ENCODE measurements at places on chromosomes 1 and 21.

DNA sequence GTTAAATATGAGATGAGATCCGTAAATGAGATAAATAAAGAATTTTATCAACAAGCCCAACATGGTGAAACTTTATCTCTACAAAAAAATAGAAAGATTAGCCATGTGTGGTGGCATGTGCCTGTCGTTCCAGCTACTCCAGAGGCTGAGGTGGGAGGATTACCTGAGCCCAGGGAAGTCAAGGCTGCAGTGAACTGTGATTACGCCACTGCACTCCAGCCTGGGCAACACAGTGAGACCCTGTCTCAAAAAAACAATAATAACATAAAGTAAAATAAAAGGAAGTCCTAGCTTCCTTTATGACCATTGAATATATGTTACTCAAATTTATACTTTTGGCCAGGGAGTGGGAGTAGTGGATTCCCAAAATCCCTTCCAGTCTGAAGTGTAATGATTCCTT, 48.7 kb upstream of the TEKT2 start:
- no peak for DNase-seq

GRCh38 chr21:44872649-44873355, 688 bp downstream of the PTTG1IP start:
- peak; percentile 24 for DNase-seq

- DNase-seq: no peak
Observed at GRCh38 chr1:43358121-43358745, 548 bp upstream of the CDC20 start.

DNA sequence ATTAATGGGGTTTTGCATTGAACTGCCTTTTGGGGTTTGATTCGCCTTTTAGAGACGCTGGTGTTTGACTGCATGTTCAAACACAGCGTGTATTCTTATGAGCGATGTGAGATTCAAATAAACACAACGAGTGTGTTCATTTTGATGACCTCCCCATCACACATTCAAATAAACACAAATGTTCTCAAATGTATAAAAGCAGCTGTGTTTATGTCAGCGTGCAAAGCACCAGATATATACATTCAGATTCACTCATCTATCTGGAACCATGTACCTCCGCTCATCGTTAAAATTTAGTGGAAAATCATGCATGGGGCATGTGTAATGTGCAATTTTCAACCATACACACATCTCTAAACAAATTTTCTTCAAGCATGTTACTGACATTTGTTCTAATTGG, 21.4 kb upstream of the LMO4 start:
- no peak for DNase-seq

GRCh38 chr1:82485591-82486369, 685.0 kb downstream of the ADGRL2 start:
- peak; percentile 84 for DNase-seq

DNA sequence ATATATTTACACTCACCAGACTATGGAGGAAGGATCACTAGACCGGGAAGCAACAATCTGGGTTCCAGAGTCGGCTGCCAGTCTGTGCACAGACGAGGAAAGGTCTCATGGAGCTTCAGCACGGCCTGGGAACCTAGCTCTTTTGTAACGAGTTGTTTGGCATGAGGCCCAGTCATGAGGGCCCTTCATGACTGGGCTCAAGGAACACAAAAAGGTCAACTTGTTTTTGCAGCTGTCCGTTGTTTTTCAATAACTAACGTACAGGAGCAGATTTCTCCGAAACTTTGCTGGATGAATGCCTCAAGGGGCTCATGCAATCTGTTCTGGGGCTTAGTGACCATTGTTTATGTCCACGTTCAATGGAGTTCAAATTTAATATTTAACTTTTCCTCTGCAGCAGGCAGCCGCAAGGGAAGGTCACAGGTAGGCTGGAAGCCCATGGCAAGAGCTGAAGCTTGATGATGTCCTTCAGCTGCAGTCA, 5.9 kb upstream of the STUM start:
- DNase-seq: peak; percentile 46

GRCh38 chr1:51664421-51665240, 47.7 kb downstream of the OSBPL9 start:
- DNase-seq: no peak

DNA sequence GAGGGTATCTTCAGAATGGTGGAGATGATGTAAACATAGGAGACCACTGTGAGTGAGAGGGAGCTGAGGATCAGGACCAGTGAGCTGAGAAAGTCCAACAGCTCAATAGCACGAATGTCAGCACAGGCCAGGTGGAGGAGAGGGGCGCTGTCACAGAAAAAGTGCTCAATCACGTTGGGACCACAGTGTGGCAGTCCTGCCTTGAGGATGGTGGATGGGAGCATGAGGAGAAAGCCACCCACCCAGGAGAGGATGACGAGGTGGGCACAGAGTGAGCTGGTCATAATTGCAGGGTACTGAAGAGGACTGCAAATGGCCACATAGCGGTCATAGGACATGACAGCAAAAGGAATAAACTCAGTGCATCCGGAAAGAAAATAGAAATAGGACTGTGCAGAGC, 8.1 kb downstream of the OR11L1 start:
- no peak for DNase-seq

GRCh38 chr1:171351961-171352360, 38.0 kb downstream of the FMO4 start:
- no peak for DNase-seq

DNA sequence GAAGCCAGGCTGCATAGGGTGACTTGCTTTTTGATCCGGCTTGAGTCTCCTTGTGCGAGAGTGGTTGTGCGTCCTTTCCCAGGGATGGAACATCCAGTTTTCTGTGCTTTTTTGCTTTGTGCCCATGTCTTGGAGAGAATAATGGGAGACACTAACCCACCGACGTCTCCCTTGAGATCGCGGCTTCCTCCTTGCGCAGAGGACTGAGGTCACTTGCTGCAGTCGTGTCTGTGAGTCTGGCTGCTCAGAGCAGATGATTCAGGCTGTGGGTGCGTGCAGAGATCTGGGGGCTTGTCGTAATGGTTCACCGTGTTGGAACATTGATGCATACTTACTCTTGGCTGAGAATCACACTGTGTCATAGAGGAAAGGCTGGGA, 164.5 kb upstream of the CACNA1E start:
- no peak for DNase-seq

- peak; percentile 55 for DNase-seq
Observed at GRCh38 chr1:36703526-36704208, 221.0 kb upstream of the CSF3R start.

DNA sequence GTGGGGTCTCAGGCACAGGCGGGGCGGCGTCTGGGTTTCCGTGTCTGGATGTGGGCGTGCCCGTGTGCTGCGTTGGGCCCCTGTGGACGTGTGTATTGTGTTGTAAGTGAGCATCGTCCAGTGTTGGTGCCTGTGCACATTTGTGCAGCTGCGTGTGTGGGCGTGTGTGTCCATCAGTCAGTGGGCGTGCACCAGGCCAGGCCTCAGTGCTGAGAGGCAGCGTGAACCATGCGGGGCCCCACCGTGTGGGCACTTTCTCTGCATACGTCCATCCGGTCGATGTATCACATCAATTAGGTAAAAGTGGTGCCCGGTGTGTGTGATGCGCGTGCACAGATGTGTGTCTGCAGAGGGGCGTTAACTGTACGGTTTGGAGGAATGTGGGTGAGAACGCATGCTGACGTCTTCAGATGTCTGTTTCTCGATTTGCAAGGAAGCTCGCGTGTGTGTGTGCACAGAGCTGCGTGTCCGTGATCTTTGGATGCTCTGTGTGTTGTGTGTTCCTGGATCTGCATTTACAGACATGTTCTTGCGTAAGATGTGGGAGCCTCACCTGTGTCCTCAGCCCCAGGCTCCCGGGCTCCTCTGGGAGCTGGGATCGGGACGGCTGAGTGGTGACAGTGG, 24.6 kb downstream of the AGRN start:
- no peak for DNase-seq

DNA sequence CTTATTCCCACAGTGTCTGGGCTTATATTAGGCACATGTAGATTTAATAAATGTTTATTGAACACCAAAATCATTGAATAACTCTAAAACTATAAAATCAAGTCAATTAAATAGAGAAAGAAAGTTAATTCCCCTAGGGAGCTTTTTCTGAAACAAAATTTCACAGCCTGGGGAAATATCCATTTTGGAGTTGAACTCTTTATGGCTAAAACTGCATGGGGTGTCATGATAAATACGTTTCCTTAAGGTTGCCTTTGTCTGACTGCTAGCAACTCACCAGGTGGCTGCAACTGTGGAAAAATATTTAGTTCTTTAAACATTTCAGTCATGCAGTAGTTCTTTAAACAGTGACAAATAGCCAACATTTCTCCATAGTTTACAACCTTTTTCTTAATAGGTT, 496.1 kb downstream of the LRRIQ3 start:
- DNase-seq: no peak

DNA sequence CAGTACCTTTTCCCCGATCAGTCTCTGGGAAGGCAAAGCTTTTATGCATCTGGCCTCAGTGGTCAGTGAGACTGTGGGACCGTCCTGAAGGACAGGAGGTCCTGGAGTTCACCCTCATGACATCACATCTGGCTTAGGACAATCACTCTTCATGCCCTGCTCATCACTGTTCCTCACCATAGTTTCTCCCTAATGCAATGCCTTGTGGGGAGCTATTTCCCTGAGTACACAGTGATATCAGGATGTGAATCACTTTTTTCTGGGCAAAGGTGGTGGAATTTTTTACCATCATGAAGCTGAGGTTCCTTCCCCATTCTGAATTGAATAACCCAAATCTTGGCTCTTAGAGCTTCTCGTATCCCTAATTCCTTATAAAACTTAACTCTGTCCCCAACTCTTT, 34.8 kb upstream of the CFAP126 start:
- no peak for DNase-seq

DNA sequence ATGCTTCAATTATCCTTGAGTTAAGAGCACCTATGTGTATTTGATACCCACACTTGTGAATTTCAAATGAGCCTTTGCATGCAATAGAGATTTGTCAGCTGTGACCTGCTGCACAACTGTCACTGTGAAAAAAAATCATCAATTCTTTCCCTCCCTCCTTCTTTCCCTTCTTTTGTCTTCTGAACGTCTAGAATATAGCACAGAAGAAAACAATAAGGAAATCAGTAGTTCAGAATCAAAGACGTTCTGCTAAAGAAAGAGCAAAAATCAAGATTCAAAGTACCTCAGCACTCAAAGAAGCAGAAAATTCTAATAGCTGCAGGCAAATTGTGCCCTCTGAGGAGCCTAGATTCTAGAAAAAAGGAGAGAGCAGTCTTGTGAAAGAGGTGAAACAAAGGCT, 1.7 kb upstream of the FMN2 start:
- DNase-seq: no peak

- DNase-seq: no peak
Observed at GRCh38 chr1:191432817-191433216, 725.4 kb upstream of the RGS18 start.

Data from left lung (tissue), 14 donors.